ENCODE measurements at places on chromosomes 7 and 10.

- DNase-seq, result no peak
Observed at GRCh38 chr10:91022924-91023699, 102.2 kb upstream of the ANKRD1 start.

DNA sequence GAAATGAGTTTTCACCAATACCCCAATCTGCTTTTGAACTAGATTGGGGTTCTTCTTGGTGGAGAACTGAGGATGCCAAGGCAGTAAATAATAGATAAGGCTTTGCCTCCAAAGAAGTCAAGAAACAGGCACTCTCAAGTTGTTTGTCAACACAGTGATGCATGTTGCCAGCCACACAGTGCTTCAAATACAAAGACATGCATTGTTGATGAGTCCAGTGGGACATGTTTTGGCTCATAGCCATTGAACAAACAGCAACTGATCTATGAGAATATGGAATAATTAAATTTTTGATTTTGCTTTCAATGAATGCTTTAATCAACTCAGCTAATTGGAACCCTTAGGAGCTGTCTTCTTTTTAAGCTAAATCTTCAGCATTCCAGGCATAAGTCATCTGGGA is 346.4 kb downstream of the THSD7A start:
- DNase-seq, result no peak

DNA sequence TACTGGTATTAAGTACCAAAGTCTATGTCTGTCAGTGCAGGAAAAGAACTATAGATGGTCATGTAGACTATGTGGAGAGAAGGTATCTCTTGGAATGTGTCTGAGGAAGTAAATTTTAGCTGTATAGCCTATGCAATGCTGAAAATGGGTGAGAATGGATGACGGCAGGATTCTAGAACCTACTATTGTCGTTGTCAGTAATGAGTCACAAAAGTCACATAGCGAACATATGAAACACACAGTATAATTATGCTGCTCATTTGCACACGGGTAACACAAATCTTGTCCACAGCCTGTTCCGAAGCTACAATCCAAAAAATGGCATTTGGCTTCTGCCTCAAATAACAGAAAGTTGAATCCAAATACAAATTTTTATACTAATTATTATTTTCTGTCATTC is 33.6 kb upstream of the KMT2E start:
- no peak for DNase-seq

- no peak for DNase-seq
Observed at GRCh38 chr7:73342645-73343044, 14.7 kb downstream of the FKBP6 start.

- DNase-seq, result no peak
Observed at GRCh38 chr10:118102121-118102520, 55.4 kb upstream of the RAB11FIP2 start.

DNA sequence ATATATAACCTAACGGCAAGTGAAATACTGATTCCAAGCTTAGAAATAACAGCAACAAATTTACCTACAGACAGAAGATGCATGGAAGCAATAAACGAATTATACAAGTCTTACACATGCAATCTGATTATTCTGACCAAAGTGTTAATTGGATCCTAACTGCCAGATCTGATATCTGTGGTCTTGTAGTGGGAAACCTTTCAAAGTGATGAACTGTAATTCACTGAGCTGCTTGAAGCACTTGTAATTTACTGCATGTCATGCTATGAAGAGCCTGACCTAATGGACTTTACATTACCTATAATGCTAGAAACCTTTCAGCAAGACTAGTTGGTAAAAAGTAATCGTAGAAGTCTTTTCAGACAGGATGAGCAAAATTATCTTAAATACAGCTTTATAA is 205.6 kb downstream of the FOXP2 start:
- no peak for DNase-seq

DNA sequence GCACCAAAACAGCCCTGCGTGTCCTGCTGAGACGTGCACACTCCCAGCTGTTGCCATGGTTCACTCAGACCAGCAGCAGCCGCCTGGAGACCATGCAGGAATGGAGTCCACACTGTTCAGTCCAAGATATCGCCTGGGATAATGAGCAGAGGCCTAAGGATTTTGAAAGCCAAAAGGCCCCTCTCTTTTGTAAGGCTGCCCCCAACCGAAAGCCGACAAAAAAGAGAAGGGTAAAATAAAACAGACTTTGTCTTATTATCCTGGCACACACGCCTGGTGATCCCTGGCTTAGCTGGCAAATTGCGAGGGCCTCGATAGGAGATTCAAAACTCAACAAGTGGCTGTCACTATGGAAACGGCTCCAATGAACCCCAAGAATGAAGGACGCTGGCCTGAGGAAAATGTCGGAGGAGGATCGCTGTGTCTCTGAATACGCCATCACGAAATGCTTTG is 263.6 kb downstream of the SKIDA1 start:
- DNase-seq, result no peak

GRCh38 chr7:142303650-142304049 is 45.8 kb upstream of the PRSS58 start:
- DNase-seq, result no peak

GRCh38 chr7:156049366-156049765 is 237.1 kb upstream of the SHH start:
- no peak for DNase-seq

DNA sequence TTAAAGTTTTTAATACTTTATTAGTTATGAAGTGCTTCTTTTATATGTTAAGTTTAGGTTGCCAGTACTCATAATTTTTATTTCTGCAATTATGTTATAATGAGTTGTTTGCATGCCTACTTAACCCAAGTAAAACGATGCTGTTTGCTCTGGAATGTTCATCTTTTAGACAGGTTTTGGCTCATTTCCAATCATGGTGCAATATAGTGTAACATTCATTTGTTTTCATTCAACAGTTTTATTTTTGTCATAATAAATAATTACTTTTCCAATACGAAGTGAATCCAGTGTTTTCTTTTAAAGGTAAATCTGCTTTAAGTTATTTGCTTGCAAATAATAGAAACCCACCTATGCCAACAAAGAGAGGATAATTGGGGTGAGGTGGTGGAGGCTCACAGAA is 22.1 kb downstream of the ARL5B start:
- DNase-seq, result no peak

DNA sequence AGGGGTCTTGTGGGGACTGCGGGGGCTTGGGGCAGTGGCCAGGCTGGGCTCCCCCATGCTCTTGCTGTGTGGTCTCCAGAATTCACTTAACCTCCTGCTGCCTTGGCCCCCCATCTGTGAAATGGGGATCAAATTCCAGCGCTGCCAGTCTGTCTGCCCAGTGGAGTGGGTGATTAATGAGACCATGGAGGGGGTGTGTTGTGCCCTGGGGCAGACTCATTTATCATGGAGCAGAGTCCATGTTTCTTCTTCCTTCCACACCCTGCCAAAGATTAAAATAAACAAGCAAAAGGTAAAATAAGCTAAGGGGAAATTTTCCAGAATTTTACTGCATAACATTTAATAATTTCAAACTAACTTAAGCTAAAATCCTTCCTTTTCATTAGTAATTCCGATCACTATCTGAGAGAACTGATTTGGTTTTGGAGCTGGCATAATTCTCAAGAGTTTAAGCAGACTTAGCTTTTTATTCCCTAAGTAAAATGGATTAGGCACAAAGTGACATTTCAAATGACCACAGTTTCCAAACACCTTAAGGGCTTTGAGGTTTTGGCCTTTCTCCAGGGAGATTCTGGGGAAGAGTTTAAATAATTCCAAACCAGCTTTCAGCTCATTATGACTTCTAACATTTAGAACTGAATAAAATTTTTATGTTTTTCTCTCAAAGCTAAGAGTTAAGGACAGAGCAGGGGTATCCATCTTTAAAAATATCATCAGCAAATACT is 211.9 kb downstream of the CXCL12 start:
- no peak for DNase-seq

DNA sequence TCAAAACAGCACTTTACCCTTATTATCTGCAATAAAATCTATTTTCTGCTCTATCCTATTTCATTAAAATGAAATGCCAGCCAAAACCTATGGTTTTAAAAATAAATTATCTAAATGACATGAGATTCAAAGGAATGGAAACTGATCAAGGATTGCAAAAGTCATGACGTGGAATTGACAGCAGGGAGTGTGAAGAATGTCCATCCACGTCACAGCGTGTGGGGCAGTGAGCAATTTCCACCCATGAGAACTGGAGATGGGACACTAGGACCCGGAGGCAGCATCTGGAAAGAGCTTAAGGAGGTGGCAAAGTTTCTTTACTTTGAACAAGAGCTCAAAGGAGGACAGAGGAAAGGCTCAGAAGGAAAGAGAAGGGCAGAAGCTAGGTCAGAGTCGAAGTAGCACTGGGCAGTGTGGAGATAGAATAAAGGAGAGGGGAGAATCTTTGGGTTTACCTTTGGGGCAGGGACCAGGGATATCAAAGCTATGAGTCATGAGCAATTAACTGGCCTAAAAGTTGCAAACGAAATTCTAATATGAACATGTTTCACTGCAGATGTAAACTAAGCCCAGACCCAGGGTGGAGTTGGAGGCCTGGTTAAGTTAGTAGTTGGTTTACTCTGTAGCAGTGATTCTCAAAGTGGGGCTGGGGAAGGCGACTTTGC is 24.9 kb upstream of the STK17A start:
- no peak for DNase-seq

DNA sequence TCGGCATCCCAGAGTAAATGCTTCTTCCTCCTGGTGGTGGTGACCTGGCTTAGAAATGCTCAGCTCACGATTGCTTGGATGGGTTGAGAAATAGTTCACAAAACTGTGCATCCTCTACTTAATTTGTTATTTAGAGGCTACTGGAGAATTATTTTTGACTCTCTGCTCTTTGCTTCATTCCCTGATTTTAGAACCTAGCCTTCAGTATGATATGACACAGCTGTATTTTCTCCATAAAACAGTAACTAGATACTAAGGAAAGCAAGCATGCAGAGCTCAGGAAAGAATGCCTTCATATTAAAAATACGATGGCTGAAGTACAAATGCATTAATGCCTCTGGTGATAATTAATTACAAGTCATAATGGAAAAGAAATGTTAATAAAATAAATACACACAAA is 602.0 kb upstream of the COBL start:
- no peak for DNase-seq

DNA sequence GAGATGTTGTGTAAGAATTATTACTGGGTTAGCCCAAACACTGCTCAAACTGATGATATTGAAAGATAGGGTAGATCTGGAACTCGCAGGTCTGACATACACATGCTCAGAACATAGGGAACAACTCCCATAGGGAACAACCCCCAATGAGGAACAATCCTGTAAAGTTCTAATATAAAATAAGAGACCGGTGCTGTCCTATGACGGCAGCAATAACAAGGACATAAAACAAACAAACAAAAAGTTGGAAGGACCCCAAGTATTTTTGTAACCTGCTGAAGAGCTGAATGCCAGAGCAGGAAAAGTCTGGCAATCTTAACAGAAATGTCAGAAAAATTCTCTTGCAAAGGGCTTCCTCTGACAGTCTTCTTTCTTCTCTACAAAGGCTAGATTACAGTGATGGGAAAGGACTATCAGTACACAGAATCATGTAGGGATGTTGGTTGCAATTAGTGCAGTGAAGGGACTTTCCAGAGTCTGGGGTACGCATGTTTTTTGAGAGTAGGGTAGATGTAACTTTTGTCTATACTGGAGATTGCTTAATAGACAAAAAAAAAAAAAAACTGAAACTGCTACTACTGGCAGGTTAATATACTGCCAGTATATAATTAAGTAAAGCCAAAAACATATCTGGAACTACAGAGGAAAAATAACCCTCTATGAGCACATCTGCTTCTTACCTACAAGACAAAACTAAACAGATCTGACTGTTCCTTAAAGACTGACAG is 35.5 kb downstream of the IDE start:
- DNase-seq, result no peak

DNA sequence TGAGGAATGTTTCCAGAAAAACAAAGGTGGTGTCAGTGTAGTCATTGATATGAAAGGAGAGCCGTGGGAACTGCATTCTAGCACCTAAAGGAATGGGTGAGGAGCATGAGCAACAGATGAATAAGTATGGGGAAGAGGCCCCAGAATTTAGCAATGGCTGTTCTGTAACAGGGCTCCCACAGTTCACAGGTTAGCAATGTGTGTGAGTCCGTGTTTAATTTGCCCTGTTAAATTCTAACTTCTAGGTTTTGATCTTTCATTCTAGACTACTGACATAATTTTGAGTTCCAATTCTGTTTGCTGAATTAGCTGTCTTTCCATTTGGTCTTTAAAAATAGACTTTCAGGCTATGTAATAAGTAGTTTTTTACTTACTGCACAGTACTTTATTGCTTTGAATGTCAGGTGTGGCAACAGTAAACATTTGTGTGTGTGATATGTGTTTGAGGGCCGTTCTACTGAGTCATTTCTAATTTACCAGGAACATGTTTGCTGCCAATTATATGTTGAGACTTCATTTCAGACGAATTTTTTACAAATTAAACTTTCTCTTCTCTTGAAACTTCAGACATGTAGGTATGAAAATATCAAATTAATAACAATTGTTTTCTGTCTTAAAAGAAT is 8.8 kb downstream of the STK17A start:
- no peak for DNase-seq

DNA sequence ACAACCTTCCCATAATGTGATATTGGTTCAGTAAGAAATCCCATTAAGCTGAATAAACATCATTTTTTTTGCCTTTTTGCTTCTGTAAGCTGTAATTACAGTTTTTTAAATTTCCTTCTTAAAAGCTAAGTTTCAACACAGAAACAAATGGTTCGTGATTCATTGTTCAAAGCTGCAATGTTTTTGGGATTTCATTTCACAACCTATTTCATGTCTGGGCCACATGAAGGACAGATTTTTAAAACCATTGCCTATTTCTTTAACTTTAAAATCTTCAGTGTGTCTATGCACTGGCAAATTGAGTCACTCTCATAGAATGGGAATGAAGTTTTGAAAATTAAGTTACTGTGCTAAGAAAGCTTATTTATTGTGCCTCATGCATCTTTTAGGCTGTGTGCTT is 66.9 kb downstream of the TFPI2 start:
- DNase-seq, result no peak

DNA sequence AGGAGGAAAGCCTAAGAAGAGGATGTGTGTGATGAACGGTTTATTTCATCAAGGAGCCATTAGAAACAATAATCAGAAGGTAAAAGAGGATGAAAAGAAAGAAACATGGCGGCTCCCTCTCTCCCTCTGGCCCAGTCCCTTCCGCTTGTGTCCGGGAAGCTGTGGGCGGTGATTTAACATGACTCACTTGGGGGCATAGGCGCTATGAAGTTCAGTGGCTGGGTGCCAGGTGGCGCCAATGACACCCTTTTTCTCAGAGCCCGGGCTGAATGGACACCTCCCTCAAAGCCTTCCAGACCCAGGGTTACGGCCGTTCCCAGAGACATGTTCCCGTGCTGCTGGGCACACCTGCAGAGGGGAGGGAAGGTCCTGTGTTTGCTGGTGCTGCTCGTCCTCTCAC is 244.0 kb downstream of the SKAP2 start:
- DNase-seq, result no peak

GRCh38 chr7:111960984-111961383 is 245.2 kb downstream of the DOCK4 start:
- no peak for DNase-seq

DNA sequence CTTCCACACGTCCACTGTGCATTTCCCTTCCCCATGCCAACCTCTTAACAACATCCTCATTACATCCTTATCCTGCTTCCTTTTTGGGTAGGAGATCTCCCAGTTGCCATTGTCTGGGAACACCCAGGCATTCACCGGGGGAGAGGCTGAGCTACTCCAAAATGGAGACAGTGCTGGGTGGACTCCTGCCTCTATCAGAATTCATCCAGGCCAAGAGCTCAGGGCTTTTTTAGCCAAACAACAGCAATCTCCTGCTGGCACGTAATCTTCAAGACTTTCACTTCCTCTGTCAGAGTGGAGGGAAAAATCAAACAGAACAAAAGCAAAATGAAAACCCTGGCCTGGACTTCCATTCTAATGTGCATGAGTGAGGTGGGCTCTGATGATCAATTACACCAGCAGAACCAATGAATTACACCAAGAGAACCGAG is 245.0 kb downstream of the PRPF18 start:
- DNase-seq, result no peak

Measured in T1000 (cell line).